ENCODE measurements at places on chromosomes 5 and 9.
A peak's percentile ranks its signal among the peaks of the same experiment; 100 is the strongest.

- no peak for DNase-seq
These were observed 21.9 kb upstream of the VDAC1 start for GRCh38 chr5:134026521-134027287.

GRCh38 chr5:72386639-72387038, 66.5 kb downstream of the PTCD2 start:
- DNase-seq = no peak

- DNase-seq = no peak
These were observed 36.3 kb downstream of the ADAMTS19 start for GRCh38 chr5:129496421-129496820.

GRCh38 chr9:105968811-105969466, 274.6 kb downstream of the TMEM38B start:
- DNase-seq = peak; percentile 81

DNA sequence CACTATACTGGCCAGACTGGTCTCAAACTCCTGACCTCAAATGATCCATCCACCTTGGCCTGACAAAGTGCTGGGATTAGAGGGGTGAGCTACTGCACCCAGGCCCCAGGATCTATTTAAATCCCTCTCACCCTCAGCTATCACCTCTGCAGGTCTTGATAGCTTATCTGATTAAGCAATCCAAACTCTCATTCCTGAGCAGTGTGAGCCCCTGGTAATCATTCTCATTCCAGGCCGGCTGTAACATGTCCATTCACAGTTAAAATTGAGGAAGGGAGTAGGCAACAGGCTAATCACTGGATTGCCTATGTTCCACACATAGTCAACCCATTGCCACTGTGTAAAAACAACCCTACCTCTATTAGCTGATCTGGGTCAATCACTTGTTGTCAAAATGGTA, 111.1 kb downstream of the AGTPBP1 start:
- no peak for DNase-seq

- DNase-seq = no peak
These were observed 17.8 kb downstream of the TICAM2 start for GRCh38 chr5:115584501-115584900.

DNA sequence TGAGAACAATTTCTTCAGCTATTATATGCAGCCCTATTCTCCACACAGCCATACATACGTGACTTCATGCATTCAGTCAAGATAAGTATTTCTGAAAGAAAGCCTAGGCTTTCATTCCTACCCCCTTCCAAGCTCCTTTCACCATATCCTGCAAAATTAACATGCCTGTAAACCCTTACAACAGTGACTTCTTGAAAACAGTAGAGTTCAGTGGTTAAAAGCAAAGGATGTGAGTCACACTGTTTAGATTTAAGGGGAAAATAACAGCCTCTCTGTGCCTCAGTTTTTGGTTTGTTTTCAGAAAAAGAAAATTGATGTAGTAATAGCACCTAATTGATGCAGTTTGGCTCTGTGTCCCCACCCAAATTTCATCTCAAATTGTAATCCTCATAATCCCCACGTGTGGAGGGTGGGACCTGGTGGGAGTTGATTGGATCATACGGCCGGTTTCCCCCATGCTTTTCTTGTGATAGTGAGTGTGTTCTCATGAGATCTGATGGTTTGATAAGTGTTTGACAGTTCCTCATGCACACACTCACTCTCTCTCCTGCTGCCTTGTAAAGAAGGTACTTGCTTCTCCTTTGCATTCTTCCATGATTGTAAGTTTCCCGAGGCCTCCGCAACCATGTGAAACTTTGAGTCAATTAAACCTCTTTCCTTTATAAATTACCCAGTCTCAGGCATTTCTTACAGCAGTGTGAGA, 264.8 kb downstream of the CETN3 start:
- DNase-seq = peak; percentile 77

DNA sequence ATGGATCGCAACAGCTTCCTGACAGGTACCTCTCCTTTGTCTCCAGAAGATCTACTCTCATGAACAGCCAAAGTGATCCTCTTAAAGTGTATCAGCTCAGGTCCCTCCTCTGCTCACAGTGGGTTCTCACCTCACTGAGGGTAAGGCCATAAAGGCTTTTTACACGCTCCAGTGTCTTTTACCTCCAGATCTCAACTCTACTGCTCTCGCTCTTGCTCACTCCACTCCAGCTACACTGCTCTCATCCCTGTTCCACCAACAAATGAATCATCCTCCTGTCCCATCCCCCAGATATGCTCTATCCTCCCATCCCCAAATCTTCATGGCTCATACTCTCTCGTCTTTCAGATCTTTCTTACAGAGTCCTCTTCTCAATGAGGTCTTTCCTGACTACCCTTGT, 248.6 kb upstream of the EFNA5 start:
- no peak for DNase-seq

DNA sequence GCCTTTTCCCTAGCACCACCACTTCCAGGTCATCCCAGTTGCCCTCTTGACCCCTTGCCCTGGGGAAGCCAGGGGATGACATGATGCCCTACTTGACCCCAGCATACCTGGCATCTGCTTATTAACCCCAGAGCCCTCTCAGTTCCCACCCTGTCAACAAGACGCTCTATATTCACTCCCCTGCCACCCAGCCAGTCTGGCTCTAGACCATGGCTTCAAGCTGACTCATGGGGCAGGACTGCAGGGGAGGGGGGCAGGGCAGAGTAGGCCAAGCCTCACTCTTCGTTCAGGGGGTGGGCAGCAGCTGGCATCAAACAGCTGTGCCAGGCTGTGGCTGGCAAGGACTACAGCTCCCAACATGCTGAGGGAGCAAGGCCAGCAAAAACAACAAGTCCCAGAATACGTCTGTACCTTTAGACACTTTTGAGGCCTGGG, 5.3 kb downstream of the ATOSB start:
- DNase-seq = no peak

DNA sequence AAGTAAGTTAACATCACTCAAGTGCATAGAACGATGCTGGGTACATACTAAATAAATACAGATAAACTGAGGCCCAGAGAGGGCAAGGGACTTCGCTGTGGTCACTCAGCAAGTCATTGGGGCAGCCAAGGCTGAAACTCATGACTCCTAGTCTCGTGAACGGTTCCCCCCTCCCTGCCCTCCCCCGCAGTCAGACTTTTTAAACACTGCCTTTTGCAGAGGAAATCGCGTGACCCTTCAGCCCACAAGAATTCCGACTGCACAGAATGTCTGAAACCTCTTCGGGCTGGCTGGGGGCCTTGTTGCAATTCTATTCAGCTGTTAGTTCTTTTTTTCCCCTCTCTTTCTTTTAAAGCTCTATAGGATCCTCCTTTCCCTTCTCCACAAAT, 28.1 kb downstream of the NEK6 start:
- peak; percentile 98 for DNase-seq

DNA sequence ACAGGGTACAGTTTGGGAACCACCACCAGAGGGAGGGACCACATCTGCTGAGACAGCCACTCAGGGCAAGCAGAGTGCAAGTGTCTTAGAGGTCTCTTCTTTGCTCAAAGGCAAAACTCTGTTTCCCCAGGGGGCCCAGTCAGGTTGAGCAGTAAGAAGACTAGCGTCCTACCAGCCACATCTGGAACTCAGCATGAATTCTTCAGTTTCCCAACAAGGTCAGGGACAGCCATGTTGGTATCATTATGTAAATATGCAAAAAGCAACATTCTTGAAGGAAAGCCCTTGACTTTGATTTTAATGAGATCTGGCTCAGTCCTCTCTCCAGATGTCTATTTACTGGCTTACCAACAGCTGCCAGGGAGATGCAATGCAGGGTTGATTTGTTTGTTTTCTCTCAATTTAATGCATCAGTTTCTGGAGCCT, 46.7 kb downstream of the TGFBI start:
- no peak for DNase-seq

- DNase-seq = no peak
These were observed 27.1 kb downstream of the WDR36 start for GRCh38 chr5:111119221-111119620.

- no peak for DNase-seq
These were observed 430.3 kb downstream of the ARHGEF28 start for GRCh38 chr5:74056107-74056788.

DNA sequence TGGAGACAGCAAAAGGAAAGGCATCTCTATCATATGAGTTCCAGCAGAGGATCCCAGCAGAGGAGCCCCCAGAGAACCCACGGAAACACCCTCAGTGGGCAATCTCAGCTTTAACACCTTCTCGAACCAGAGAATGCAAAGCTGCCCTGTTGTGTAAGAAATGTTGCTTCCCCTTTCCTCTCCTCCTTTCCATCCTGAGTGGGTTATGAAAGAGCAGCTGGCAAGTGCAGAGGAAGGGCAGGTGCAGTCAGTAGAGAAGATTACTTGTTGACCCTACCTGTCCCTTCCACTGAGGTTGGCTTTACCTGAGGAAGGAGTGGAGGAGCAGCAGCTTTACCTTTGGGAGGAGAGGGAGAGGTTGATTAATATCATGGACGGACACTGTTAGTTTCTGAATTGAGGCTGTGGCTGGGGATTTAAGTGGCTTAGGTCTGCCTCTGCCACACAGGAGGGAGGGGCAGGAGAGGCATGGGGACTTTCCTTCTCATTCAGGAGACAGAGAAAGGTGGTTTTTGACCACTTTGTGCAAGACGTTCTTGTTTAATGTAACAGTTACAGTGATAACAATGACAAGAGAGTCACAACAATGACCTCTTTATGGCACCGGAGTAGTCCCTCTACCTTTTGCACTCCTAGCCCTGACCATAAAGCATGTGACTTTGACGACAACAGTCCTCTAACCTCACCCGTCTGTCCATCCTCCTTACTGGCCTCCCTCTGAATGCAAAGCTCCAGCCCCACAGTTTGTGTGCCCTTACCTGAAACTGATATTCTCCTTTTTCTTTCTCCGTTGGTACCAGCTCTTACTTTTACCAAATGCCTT, 254.8 kb downstream of the NSG2 start:
- DNase-seq = no peak

DNA sequence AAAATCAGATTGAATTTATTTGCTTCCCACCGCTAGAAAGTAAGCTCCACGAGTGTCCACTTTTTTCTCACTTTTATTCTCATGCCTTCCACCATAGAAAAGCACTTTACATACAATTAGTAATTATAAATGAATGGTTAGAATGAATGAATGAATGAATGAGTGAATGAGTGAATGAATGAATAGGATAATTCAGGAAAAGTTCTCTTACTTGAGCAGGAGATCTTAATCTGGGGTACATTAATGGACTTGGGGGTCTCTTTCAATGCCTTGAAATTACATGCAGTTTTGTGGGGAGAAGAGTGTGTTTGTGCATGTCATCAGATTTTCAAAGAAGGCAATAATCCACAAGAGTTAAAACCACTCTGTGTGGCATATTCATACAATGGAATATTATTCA, 229.9 kb upstream of the NR4A3 start:
- no peak for DNase-seq

- DNase-seq = no peak
These were observed 24.7 kb downstream of the TYRP1 start for GRCh38 chr9:12717907-12718306.

DNA sequence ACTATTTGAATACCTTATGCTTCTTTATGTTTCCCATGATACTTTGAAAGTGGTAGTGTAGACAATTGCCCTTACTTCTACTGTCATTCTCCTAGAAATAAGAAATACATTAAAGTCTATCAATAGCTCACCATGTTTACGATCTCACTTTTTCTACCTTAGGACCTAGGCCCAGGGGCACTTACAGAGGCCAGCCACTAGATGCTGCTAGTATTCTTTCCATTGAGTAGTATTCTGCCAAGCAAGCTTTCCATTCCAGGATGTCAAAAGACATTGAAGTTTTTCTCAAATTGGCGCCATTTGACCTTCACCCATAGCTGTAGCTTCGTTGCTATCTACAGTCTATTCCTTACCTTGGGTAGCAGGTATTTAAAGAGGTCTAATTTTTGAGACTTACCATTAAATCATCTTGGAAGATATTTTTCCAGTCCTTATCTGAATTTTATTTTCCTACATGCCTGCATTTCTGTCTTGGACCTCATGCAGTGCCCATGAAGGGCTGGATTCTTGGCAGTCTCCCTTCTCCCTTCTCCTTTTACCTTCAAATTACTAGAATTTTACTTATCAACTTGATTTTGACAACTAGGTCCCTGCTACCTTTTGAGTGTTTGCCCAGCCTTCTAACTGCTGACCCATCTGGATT, 246.0 kb upstream of the NUDT12 start:
- peak; percentile 14 for DNase-seq

GRCh38 chr5:89735082-89735481, 674.5 kb downstream of the CETN3 start:
- DNase-seq = no peak

DNA sequence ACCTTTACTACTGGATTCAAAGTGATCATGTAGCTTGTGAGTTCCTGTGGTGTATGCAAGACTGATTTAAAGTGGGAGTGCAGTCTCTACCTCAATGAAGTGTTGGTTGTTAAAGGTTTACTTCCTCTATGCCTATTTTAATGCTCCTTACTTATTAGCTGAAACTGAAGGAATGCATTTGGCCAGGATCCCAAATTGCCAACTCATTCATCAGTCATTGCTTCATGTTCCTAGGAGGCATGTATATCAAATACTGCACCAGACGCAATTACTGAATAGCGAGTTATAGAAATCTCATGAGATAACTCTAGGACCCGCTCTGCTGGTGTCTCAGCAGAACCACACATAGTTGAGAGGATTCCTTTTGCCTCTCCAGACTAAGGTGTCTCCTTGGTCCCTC, 143.0 kb upstream of the RPS23 start:
- no peak for DNase-seq

GRCh38 chr5:109987355-109987754, 297.6 kb downstream of the MAN2A1 start:
- no peak for DNase-seq

- no peak for DNase-seq
These were observed 245.9 kb downstream of the SYK start for GRCh38 chr9:91047529-91047928.

DNA sequence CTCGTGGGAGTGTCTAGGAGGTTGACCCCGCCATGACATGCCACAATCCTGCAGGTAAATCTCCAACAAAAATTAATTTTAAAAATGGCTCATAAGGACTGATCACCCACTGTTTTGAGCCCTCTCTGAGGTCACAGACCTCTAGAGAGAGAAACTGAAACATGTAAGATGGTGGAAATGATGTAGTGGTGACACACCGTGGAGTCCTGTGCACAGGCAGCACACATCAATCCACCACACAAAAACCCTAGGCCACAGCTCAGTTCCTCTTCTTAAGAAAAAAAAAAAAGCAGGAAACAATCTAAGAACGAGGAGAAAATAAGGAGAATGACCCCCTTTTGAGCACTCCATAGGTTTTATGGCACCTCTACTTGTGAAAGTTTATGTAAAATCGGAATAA, 93.8 kb upstream of the FAM120A start:
- DNase-seq = no peak

- no peak for DNase-seq
These were observed 8.7 kb upstream of the TRPC7 start for GRCh38 chr5:136374003-136374402.

- no peak for DNase-seq
These were observed 381.2 kb downstream of the KIF4B start for GRCh38 chr5:155394727-155395126.
